ENCODE measurements at places on chromosomes 5 and 9. TPM values are rescaled to one million over a fixed set of nuclear protein-coding genes. Genes with fewer than 3 reads are reported as not detected.

AQP7 gene
- total RNA-seq = 36.7 TPM

ZDHHC11 gene
- total RNA-seq = 4.9 TPM

CNOT8 gene
- 45.3 TPM for total RNA-seq

GPR107 gene
- total RNA-seq = 42.4 TPM

SETD9 gene
- total RNA-seq = 8.2 TPM

PCDHGA2 gene
- 13.5 TPM for total RNA-seq

All from sciatic nerve (tissue), 2 donors.